MCF 10A (cell line): ENCODE measurements at places on chromosomes 2 and 18.

DNA sequence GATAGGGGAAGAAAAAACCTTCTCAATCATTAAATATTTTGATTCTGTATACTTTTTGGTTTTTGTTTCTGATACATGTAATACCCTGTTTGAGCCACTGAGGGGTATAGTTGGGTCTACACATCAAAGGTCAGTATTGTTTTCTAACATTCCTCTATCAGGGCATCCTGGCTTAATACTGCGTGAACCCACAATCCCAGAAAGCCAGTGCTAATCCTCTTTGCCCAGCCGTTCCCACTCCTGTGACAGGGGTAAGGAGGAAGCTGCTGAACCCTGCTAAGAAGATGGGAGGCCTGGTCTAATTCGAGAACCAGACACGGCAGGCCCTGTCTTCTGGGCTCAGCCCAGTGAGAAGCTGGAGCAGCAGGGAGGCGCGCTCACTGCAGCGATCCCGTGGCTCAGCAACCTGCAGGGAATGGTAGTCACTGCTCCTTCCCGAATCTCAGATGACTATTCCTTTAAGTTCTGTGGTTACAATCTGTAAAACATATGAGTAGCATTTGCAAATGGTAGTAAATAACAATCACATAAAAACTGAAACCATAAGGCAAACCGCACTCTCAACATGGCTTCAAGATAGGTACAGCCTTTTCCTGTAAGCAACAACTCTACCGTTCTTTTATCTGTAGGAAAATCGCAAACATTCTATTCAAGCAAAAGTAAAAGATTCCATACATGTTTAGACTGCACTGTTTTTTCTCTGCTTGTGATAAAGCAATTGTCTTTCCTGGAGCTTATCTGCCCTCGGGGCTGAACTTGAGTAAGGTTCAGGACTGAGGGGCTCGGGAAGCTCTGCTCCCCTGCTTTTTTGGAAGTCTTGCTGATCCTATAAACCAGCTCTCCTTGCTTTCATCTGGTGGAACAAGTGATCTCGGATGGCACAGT, 87.0 kb downstream of the EPB41L3 start:
- no peaks in the 10 kb centered on the region for H3K4me1 ChIP-seq
- no peak overlapping the region for H3K27ac ChIP-seq
- no peaks in the 10 kb centered on the region for H3K27me3 ChIP-seq
- peak; percentile 17 for DNase-seq
- H3K36me3 ChIP-seq: no peaks in the 10 kb centered on the region
- H3K4me3 ChIP-seq: peak overlapping the region; percentile 31

GRCh38 chr2:136376211-136376610, 258.3 kb upstream of the CXCR4 start:
- no peaks in the 10 kb centered on the region for H3K27me3 ChIP-seq
- no peak for DNase-seq
- no peak overlapping the region for H3K4me3 ChIP-seq

DNA sequence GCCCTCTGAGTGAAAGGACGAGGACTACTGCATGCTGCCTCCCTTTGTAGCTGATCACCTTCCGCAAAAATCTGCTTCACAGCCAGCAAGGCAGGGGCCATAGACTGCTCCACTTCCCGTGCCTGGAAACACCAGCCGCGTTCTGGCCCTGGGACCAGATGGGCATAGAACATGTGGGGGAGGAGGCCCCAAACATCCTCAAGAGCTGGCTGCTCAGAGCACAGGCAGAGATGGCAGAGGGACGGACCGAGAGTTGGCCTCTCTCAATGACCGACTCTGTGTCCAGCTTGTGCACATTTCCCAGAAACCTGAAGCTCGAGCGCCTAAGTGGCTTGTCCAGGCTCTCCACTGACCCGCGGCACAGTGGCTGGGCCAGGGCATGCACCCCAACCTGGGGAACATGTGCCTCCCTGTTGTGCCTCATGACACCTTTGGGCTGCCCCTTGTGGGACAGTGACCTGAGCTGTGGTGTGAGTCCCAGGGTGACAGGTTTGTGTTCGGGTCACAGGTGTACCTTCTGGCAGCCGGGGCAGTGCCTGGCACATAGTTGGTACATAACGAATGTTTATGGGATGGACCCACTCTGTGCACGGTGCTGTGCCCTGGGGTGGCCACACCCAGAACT, 9.1 kb downstream of the KCNF1 start:
- H3K27me3 ChIP-seq: peaks cover 21% of the 10 kb centered on the region
- peaks cover 5% of the 10 kb centered on the region for H3K36me3 ChIP-seq
- no peak for DNase-seq

GRCh38 chr2:198913394-198914152, 544.2 kb downstream of the SATB2 start:
- H3K27me3 ChIP-seq: no peaks in the 10 kb centered on the region
- H3K36me3 ChIP-seq: no peaks in the 10 kb centered on the region
- no peaks in the 10 kb centered on the region for H3K4me1 ChIP-seq
- H3K4me3 ChIP-seq: no peak overlapping the region

DNA sequence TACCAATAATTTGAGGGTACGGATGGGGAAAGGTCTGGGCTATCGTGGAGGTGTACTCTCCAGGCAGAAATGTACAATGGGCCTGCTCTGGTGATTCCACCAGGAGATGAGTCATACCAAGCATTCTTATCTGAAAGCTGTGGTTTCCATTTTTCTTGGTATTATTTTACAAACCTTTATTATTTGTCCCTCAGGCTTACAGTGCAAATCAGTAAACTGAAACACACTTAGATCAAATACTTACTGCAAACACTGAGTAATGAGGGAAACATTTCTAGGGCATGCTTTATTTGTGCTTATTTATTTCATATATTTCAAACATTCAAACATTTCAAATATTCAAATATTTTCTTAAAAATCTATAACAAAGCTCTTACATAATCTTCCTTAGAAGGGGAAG, 319.8 kb downstream of the RND3 start:
- H3K4me1 ChIP-seq: peaks cover 28% of the 10 kb centered on the region
- no peak overlapping the region for H3K4me3 ChIP-seq
- no peaks in the 10 kb centered on the region for H3K36me3 ChIP-seq
- H3K27ac ChIP-seq: no peak overlapping the region
- no peaks in the 10 kb centered on the region for H3K27me3 ChIP-seq
- DNase-seq: peak; percentile 55

- no peaks in the 10 kb centered on the region for H3K4me1 ChIP-seq
- no peak overlapping the region for H3K4me3 ChIP-seq
- no peaks in the 10 kb centered on the region for H3K27me3 ChIP-seq
- no peak for DNase-seq
Measured at GRCh38 chr2:75311993-75312392, 112.7 kb upstream of the TACR1 start.
